Suppressor macrophage (primary cell): ENCODE measurements at places on chromosomes 6 and 20.

DNA sequence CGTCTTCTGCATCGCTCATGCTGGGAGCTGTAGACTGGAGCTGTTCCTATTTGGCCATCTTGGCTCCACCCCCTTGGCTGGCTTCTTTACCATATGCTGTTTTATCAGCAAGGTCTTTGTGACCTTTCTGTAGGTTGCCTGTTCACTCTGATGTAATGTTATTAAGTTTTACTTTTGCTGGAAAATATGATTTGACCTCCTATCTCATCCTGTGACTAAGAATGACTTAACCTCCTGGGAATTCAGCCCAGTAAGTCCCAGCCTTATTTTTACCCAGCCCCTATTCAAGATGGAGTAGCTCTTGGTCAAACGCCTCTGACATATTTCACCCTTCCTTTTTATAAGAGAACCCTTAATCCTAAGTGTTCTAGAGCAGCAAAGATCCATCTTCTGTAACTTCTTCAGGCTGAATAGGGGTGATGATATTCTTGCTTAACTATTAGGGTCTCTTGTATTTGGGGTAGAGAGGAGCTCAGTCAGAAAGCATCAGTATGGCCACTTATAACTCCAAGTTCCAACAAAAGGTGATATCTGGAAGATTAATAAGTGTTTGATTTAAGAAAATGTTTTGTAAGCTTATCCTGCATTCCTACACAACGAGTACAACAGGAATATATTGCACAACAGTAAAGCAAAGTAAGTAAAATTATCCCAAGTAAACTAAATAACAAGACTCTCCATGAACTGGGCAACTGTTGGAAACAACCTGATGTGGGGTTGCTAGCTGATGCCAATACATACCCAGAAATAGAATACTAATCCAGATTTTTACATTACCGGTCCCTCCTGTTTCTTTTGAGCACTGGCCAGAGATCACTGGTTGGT is 23.1 kb upstream of the HMGN3 start:
- DNase-seq: no peak

DNA sequence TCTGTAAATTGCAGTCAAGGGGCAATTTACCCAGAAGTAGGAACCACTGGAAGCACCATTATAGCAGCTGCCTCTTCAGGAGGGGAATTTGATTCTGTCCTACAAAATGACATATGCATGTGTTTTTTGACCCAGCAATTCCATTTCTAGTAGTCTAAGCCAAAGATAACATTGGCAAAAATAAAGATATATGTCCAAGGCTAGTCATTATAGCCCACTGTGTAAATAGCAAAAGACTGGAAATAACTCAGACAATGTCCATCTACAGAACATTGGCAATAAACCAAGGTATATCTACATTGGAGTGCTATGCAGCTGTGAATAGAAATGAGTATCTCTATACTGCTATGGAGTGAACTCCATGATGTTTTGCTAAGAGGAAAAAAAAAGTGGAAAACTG is 12.5 kb upstream of the PANK2 start:
- no peak for DNase-seq

DNA sequence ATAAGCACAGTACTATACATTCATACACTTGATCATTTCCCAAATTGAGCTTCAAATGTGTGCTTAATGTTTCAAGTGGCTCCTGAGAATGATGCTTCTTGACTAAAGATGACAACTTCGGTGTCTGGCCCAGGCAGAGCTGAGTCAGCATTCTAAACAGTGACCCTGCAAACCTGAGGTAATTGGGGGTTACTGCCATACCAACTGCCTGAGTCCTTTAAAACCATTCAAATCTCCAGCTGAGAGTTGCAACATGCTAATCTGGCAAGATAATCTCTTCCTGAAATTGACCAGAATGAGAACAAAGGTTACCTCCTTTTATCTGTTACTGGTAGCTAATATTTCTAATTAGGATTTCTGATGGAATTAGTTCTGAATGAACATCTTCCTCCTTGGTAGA is 8.2 kb downstream of the BACH2 start:
- no peak for DNase-seq

GRCh38 chr6:118776607-118777549 is 117.1 kb upstream of the ASF1A start:
- DNase-seq: peak; percentile 86

GRCh38 chr6:110990840-110991576 is 9.2 kb downstream of the RPF2 start:
- no peak for DNase-seq

- no peak for DNase-seq
Measured at GRCh38 chr6:42482174-42482573, 30.4 kb upstream of the TRERF1 start.

DNA sequence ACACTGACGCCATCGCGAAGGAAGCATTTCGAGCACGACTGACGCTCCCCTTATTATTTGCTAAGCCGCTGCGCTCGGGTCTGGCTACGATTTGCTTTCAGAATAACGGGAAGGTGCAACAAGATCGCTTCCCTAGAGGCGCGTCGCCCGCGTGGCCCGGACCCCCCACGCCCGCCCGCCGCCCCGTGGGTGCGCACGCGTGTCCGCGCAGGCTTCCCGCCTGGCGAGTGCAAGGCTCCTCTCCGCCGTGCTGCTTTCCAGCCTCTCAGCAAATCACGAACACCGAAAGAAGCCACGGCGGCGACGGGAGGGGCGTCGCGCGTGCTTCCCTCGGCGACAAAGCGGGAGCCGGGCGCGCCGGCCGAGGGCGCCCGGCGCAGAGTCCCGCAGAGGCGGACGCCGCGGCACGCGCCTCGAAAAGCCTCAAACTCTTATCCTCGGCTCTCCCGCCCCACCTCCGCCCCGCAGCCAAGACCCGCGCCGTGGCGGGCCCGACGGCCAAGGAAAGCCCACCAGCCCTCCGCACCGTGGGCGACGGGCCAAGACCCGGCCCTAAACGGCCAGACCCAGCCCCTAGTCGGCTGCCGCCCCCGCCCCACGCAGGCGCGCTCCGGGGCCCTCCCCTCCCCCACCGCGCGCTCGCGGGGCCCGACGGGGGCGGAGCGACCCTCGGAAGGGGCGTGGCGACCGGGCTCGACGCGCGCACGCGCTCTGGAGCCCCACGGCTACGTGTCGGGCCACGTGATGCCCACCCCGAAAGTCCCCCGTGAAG is 987 bp upstream of the QKI start:
- DNase-seq: peak; percentile 99

GRCh38 chr6:39979461-39980328 is 45.4 kb upstream of the MOCS1 start:
- DNase-seq: no peak

- DNase-seq: no peak
Measured at GRCh38 chr20:61652146-61652545, 400.1 kb downstream of the CDH4 start.

GRCh38 chr6:81633391-81633790 is 119.1 kb downstream of the TENT5A start:
- DNase-seq: no peak

GRCh38 chr6:22613051-22613450 is 43.7 kb downstream of the HDGFL1 start:
- DNase-seq: no peak

DNA sequence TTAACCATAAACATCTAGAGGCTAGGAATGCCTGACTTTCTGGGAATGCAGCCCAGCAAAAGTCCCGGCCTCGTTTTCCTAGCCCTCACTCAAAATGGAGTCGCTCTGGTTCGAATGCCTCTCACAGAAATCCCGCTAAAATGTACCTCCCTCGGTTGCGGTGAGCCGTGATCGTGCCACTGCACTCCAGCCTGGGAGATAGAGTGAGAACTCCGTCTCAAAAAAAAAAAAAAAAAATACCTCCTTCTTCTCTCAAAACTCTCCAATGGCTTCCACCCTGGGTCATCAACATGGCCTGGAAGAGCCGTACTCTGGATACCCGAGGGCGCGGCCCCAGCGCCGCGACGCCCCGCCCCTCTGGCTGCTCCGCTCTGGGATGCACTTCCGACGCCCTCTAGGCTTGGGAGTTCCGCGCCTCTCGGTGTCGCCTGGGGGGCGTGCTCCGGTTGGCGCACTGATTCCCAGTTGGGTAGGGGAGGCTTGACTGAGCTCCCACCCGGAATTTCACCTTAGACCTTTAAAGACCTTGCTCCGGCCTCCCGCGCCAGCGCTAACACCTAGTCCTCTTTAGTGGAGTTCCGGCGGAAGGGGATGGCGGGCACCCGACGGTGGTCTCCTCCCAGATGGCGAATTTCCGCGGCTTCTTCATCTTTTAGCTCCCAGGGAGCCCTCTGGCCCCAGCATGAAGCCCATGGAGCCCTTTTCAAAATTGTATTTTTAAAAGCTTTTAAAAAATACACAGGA is 12.3 kb downstream of the HMGN4 start:
- peak; percentile 72 for DNase-seq
